Stimulated activated CD4-positive, alpha-beta T cell treated with anti-CD3 and anti-CD28 coated beads, Interleukin-15, amount 100 ng/mL, for 48 hours (primary cell): ENCODE measurements at places on chromosomes 6 and 20.

- DNase-seq = peak; percentile 68
Observed at GRCh38 chr6:12012558-12013306, 620 bp downstream of the HIVEP1 start.

- DNase-seq = no peak
Observed at GRCh38 chr20:48094944-48095343, 309.7 kb upstream of the SULF2 start.

- no peak for DNase-seq
Observed at GRCh38 chr6:62217866-62218265, 68.2 kb downstream of the KHDRBS2 start.

GRCh38 chr6:120077489-120077888, 727.9 kb upstream of the MAN1A1 start:
- no peak for DNase-seq

DNA sequence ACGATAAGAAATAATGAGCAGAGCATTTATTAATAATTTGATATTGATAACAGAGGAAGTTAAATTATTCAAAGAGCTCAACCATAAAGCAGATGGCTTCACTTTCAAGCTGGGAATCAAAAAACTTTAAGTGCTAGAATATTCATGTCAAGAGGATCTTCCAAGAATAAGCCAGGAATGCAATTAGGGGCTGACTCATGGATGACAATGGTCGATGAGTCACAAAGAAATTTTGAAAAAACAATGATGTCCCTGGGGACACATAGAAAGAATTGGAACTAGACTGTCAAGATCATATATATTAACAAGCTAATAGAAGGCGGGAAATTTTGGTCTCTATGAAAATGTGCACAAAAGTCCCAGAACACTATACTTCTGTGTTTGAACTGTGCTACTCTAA, 304.1 kb downstream of the LAMA2 start:
- DNase-seq = no peak

- no peak for DNase-seq
Observed at GRCh38 chr6:56807326-56807988, 147.4 kb upstream of the BEND6 start.

- no peak for DNase-seq
Observed at GRCh38 chr6:14035874-14036273, 81.7 kb upstream of the CD83 start.

- DNase-seq = no peak
Observed at GRCh38 chr6:125316621-125317020, 14.9 kb upstream of the HDDC2 start.

- DNase-seq = no peak
Observed at GRCh38 chr20:20366551-20366875, 1.4 kb upstream of the INSM1 start.

DNA sequence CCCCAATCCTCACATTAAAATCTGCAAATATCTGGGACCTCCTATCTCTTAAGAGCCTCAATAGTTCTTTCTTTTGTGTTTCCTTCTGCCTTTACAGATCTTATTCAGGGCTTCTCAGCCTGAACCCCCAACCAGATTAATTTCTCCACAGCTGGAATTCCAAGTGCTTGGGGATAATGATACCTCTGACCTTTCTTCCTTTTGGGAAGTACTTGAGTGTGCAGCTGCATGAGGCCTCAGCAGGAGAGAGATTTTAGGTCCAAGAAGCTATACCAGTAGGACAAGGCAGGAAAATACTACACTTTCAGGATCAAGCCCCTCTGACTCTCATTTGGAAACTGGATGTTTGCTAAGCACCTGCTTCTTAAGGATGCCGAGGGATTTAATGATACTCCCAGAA, 2.6 kb downstream of the PHF20 start:
- DNase-seq = no peak

- no peak for DNase-seq
Observed at GRCh38 chr6:155195903-155196302, 67.9 kb upstream of the CLDN20 start.

DNA sequence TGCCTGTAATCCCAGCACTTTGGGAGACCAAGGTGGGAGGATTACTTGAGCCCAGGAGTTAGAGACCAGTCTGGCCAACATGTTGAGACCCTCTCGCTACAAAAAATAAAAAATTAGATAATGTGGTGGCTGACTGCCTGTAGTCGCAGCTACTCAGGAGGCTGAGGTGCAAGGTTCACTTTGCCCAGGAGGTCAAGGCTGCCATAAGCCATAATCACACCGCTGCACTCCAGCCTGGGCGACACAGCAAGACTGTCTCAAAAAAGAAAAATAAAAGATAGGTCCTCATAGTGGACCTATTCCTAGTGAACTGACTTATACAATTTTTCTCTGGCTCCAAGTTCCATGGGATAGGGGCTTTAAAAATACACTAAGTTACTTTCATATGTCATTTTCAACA, 41.9 kb downstream of the MRS2 start:
- no peak for DNase-seq

- peak; percentile 18 for DNase-seq
Observed at GRCh38 chr6:138007014-138007472, 100.2 kb downstream of the PERP start.

DNA sequence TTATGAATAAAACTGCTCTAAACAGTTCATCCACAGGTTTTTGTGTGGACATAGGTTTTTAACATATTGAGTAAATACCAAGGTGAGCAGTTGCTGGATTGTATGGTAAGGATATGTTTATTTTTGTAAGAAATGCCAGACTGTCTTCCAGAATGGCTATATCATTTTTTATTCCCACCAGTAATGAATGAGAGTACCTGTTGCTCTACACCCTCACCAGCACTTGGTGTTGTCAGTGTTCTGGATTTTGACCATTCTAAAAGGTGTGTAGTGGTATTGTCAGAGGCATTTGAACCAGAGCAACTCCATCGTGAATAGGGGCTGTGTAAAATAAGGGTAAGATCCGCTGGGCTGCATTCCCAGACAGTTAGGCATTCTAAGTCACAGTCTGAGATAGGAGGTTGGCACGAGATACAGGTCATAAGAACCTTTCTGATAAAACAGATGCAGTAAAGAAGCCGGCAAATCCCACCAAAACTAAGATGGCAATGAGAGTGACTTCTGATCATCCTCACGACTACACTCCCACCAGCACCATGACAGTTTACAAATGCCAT, 12.9 kb upstream of the NT5E start:
- DNase-seq = no peak

DNA sequence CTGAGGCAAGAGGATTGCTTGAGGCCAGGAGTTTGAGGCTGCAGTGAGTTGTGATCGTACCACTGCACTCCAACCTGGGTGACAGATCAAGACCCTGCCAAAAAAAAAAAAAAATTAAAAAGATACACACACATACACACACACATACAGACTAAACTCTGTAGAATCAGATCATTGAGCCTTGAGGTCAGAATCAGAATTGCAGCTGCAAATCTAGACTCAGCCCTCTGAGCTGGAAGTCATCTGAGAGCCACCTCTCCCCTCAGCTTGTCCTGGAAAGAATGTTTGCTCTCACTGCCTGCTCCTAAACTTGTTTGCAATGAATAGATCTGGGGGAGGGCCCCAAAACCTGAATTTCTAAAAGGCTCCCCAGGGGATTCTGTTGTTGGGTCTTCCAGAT, 41.4 kb upstream of the ANGPT4 start:
- DNase-seq = no peak

GRCh38 chr6:69761853-69762252, 35.0 kb downstream of the LMBRD1 start:
- no peak for DNase-seq

DNA sequence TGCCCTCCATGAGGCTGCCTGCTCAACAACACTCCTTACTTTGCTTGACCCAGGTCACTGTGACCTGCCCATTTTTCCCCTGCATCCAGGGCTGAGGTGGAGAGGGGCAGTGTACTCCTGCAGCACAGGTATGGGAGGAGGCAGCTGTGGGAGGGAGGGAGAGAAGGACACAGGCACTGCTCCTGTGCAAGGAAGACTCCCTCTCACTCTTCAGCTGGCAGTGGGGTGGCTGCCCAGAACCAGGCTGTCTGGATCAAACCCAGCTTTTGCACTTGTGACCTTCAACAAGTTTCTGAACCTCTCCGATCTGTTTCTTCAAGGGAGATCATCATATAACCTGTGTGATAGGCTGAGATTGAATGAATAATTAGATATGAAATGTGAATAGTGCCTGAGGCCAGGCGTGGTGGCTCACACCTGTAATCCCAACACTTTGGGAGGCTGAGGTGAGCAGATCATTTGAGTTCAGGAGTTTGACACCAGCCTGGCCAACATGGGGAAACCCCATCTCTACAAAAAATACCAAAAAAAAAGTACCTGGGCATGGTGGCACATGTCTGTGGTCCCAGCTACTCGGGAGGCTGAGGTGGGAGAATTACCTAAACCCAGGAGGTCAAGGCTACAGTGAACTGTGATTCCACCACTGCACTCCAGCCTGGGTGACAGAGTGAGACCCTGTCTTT, 14.1 kb downstream of the TGIF2 start:
- DNase-seq = no peak

- no peak for DNase-seq
Observed at GRCh38 chr6:101402622-101403031, 9.1 kb downstream of the GRIK2 start.

- no peak for DNase-seq
Observed at GRCh38 chr20:17985388-17986018, 16.7 kb downstream of the MGME1 start.

DNA sequence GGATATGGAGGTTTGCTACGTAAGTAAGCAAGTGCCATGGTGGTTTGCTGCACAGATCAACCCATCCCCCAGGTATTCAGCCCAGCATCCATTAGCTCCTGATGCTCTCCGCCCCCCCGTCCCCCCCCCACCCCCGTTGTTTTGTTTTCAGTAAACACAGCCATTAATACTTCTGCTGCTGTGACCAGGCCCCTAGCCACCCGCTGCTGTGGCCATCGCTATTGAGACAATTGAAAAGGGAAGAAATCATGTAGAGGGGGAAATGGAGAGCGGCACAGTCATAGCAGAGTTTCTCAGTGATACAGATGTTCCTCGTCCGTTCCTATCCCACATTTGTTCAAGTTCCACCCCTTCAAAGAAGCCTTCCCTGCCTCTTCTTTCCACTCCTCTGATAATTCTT, 24.9 kb downstream of the SLC35D3 start:
- DNase-seq = no peak

DNA sequence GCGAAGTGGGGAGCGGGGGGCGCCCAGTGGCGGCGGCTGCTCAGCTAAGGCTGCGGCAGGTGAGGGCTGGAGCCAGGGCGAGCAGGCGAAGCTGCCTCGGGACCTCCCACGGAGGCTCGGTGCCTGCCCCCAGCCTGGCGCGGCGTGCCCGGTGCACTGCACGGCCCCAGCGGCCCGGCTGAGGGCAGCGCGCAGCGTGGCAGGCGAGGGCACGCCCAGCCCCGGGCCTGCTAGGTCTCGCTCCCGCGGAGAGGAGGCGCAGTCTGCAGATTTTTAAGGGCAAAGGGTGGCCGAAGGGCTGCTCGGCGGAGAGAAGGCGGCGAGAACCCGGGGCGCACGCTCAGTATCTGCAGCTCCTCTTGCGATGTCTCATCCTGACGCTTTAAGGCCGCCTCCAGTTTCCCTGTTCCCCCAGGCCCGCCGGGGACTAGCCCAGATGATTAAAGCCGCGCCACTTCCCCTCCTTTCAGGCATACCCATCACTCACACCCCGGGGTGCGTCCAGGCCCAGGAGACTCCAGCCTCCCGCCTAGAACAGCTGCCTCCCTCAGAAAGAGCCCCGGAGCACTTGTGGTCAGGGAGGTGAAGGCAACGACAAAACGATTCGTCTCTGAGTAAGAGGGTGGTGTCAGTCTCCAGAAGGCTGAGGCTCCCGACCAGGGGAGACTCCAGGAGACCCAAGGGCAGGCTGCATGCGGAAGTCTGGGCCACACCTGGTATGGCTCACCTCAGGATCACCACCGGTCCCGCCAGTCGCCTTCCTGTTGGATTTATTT, at the start of gene FERMT1:
Gene FERMT1, minus strand, starts transcription at position 158 of the 776 bp plus-strand sequence. CDS start 3,476 bp downstream, outside the sequence.
- peak; percentile 38 for DNase-seq

- no peak for DNase-seq
Observed at GRCh38 chr20:48667481-48667880, 160.3 kb downstream of the PREX1 start.

DNA sequence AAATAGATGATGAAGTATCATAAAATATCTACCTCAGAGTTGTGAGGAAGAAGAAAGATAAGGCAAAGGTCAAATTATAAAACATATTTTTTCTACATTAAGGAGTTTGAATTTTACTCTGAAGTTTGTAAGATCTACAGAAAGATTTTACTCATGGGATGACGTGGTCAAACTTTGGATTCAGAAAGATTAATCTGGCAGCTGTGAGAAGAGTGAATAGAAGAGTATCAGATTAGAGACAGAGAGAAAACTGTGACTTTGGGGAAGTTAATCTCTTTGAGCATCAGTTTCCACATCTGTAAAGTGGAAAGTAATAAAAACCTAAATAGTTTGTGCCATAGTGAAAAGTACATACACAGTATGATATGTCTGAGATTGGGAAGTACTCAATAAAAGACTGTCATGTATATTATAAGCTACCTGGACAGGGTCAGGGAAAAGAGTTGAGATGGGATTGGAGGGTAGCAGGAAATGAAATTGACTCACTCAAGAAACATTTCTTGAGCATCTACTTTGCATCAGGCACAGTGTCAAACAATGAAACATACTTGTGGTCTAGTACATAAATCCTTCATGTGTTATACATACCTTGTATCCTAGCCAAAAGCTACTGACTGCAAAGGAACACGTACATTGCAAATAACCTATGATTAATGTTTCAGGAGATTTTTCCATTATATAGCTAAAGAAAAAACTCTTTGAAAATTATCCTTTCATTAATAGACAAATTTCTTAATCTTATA, 222.1 kb downstream of the TMEM200A start:
- DNase-seq = no peak

- DNase-seq = no peak
Observed at GRCh38 chr6:111773501-111774345, 99.5 kb downstream of the FYN start.

DNA sequence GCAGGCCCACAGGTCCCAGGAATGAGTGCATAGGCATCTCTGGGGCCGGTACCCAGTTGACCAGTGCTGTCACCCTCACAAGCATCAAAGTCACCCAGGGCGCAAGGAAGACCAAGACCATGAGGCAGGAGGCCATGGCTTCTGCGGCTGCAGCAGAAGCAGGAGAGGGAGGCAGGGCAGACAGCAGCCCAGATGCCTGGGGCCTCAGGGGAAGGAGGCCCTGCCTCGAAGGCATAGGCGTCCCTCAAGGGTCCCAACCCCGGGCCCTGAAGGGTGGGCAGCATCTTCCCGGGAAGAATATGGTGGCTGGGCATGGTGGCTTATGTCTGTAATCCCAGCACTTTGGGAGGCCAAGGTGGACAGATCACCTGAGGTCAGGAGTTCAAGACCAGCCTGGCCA, 3.0 kb downstream of the FAM209A start:
- no peak for DNase-seq

DNA sequence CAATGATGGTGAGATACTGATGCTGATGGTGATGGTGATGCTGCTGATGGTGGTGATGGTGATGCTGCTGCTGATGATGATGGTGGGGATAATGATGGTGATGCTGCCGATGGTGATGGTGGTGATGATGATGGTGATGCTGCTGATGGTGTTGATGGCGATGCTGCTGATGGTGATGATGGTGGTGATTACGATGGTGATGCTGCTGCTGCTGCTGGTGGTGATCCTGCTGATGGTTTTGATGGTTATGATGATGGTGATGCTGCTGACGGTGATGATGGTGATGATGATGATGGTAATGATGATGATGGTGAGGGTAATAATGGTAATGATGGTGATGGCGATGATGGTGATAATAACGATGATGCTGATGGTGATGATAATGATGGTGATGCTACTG, 50.0 kb downstream of the ARHGAP40 start:
- DNase-seq = no peak
